ENCODE measurements at places on chromosomes 2 and 18.
A peak's percentile ranks its signal among the peaks of the same experiment; 100 is the strongest.

GRCh38 chr2:1881998-1882397 lies 137.7 kb upstream of the PXDN start:
- no peak for DNase-seq

DNA sequence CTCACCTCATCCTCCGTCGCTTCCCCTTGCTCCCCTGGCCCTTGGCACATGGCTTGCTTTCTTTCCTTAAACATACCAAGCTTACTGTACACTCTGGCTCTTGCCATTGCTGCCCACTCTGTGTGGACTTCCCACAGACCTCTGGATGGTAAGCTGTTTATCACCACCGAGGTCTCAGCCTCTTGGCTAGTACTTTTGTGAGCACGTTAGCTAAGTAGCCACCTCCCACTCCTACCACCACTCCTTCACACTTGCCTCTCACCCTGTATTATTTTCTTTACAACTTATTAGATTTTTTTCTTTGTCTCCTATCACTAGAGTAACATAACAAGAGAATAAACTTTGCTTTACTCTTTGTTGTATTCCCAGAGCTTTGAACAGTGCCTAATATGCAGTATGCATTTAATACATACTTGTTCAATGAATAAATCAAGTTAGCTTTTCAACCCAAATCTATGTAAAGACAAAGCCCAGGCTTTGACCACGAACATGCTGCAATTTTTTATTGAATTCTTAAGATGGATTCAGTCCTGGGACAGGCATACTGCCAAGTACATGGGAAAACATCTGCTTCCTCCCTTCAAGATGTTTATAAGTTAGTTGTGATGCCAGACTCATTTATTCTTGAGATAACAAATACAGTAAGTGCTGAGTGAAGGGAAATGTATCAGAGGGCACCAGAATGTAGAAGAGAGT lies 25.0 kb upstream of the MSGN1 start:
- no peak for DNase-seq

DNA sequence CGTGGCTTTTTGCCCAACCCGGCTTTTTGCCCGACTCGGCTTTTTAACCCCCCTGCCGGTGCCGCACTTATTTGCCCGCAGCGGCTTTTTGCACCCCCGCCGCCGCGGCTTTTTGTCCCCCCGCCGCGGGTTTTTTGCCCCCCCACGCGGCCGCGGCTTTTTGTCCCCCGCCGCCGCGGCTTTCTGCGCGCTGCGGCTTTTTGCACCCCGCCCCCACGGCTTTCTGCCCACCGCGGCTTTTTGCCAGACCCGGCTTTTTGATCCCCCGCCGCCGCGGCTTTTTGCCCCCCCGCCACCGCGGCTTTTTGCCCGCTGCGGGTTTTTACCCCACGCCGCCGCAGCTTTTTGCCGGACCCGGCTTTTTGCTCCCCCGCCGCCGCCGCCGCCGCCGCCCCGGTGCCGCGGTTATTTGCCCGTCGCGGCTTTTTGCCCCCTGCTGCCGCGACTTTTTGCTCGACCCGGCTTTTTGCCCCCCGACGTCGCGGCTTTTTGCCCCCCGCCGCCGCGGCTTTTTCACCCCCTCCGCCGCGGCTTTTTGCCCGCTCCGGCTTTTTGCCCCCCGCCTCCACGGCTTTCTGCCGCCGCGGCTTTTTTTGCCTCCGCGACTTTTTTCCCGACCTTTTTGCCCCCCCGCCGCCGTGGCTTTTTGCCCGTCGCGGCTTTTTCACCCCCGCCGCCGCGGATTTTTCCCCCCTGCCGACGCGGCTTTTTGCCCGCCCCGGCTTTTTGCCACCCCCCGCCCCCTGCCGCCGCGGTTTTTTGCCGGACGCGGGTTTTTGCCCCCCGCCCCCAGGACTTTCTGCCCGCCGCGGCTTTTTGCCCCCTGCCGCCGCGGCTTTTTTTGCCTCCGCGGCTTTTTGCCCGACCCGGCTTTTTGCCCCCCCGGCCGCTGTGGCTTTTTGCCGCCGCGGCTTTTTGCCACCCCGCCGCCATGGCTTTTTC lies 2786.5 kb downstream of the RPIA start:
- peak; percentile 31 for DNase-seq

DNA sequence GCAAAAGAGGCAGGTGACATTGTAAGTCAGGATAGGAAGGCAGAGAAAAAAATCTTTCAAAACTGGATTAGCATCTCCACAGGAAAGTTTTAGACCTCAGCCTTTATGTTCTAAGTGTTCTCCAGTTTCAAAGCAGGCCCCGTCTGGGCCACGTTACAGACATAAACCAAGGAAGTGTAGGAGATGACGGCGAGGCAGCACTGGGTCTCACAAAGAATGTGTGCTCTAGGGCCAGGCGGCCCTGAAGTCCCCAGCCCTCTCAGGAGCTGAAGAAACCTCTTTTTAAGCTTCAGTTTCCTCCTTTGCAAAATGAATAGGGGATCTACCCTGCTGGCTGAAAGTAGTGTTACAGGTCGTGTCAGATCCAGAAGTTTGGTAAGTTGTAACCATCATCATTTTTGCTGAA lies 81.7 kb downstream of the SPRED2 start:
- DNase-seq = peak; percentile 75

DNA sequence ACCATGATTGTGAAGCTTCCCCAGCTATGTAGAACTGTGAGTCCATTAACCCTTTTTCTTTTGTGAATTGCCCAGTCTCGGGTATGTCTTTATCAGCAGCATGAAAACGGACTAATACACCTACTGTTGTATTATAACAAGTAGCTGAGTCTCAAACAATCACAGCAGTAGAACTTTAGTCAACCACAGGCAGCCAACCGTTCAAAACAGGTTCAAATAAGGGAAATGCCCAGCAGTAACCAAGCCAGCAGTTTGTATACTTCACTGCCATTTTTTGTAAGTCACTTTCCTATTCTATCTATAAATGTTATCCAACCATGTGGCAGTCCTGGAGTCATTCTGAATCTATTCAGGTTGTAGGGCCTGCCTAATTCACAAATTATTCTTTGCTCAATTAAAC lies 1560.6 kb upstream of the SLC39A10 start:
- DNase-seq = no peak

GRCh38 chr2:113799375-113799774 lies 42.9 kb upstream of the SLC35F5 start:
- DNase-seq = no peak

- DNase-seq = no peak
These were observed 235.2 kb downstream of the LDLRAD4 start for GRCh38 chr18:13453714-13454113.

DNA sequence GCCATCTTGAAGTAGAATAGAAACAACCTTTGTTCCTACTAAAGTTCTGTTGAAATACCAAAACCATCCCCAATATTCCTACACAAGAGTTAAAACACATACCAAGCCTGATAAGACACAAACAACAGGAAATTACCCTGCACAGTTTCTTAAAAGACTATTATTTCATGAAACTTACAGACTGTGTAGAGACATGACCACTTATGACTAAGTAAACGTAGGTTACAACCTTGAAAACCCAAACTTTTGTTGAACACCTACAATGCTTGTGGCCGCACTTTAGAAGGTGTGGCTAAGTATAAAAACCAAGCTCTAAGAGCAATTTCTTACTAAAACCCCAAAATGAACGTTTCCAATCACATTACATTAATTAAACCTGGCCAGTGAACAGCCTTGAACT lies 2.0 kb downstream of the SMAD2 start:
- no peak for DNase-seq

DNA sequence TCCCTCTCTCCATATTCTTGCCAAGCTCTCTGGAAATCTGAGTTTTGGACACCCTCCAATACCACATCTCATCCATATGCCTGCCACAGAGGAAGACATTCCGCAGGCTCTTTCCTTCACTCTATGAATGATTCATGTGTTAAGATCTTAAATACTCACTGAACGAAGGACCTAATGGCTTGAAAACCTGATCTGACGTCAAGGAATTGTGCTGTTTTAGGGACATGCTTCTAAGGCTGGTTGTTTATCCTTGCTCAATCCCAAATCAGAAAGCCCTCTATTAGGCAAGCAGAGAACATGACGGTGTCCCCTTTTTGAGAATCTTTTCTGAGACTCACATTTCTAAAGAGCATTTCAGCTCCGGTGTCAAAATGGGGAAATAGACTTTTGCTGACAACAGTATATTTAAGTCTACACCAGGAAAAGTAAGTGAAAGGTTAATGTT lies 83.7 kb upstream of the GALNT5 start:
- DNase-seq = no peak

- no peak for DNase-seq
These were observed 161.7 kb downstream of the TWIST2 start for GRCh38 chr2:239009589-239009961.

- peak; percentile 19 for DNase-seq
These were observed 182.7 kb upstream of the GLI2 start for GRCh38 chr2:120552800-120553481.

- DNase-seq = no peak
These were observed 172.0 kb upstream of the SIX3 start for GRCh38 chr2:44769349-44770011.

DNA sequence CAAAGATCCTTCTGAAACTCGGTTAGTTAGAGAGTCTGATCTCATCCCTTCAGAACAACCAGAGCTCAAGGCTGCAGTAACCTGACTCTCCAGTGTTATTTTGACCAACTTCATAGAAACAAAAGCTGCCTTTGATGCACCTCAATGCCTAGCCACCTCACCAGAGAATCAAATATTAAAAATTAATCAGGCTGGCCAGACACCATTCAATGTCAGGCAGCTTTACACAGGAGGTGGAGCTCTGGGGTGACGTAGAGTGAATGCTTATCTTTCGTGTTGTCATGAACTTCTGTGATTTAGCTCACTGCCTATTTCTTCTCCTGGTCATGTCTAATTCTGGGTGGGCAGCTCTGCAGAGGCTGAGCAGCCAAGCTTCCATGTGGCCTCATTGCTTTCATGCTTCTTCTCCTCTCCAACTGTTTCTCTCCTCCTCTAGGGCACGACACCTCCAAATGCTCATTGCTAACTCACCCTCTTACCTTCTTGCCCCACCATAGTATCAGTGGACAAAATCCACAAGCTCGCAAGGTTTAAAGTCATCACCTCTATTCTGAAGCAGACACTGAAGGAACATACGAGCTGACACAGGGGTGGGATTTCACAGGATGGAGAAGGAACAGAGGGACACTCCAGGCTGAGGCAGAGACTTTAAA lies 39.4 kb downstream of the AAK1 start:
- DNase-seq = no peak

DNA sequence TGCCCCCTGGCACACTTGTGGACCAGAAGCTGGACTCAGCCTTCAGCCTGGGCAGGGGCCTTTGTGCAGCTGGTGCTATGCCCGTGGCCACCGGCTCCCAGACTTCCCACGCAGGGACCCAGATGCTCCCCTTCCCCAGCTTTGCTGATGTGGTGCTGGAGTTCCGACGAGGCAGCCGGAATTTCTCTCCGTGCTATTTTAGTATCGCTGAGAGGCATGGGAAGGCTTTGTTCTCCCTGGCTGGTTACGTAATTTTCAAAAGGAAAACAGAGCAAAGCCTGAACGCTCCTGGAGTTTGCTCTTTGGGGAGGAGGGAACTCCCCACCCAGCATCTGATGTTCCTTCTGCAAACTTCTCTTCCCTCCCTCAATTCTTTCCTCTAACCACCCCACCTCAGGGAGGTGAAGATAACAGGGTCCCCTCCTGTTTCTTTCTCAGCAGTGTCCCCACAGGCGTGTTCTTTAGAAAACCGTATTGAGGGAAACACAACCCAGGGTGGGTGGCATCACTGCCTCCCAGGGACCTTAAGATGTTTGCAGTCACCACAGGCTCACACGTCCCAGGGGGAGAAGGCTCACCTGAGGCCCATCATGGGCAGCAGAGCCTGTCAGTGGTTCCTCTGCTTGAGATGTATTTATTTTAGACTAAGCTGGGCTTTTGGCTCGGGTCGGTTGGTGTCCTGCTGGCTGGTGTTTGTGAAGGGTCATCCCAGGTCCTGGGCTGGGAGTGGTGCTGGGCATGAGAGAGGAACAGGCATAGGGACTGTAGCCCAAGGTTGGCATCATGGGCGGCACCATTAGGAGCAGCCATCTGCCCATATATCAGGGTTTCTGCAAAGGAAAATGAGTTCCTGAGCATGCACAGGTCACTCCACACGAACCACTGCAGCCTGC lies 95.0 kb downstream of the MAPK4 start:
- DNase-seq = no peak

- no peak for DNase-seq
These were observed 43.3 kb upstream of the PUM2 start for GRCh38 chr2:20393986-20394385.

GRCh38 chr2:135226961-135227360 lies 174.9 kb downstream of the RAB3GAP1 start:
- no peak for DNase-seq

DNA sequence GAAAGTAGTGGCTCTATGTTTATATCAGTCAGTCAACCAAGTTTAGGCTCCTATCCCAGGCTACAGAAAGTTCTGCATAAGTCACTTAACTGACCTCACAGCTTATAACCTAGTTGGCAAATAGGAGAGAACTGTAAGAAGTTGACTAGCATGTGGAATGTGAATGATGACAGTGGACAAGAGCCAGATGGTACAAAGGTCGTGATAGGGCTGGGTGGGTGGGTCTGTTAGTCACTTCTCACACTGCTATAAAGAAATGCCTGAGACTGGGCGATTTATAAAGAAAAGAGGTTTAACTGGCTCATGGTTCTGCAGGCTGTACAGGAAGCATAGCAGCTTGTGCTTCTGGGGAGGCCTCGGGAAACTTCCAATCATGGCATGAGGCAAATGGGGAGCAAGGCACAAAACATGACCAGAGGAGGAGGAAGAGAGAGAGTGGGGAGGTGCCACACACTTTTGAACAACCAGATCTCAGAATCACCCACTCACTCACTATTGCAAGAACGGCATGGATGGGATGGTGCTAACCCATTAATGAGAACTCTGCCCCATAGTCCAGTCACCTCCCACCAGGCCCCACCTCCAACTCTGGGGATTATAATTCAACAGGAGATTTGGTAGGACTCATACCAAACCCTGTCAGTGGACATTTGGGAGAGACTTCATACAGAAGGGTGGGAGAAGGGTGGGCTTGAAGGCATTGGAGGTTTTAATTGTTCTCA lies 68.8 kb downstream of the LTBP1 start:
- DNase-seq = no peak

DNA sequence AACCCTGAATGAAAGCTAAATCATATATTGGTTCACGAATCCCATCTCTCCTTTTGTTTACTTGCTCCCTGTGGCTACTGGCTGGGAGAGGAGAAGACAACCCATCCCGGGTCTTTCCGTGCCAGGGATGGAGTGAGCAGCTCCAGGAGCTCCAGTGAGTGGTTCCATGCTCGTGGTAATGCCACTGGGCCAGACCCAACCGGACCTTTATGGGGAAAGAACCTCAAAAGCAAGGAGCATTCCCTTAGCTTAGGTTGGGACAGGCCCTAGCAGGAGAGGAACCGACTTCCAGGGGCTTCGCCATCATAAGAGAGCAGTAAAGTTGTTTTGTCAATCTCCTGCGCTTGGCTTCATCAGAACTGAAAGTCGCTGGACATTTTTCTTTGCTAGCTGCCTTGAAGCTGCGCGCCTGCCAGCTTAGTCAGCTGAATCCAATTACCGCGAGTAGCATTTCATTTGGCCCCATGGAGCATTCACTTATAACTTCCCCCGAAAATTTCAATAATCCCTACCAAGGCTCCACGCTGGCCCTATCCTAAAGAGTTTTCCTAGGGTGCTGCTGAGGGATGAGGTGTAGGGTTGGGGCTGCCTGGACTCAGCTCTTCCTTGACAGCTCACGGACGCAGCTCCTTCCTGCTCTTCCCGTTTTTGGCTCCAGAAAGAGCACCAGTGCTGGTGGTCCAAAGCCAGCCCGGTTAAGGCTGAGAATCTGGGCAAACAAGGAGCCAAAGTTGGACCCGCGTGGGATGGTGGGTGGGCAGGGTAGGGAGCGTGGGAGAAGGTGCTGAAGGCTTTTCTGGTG lies 4.9 kb downstream of the HOXD3 start:
- DNase-seq = no peak

Data from thymus (tissue), 14 donors.